Vein endothelial cell (primary cell): ENCODE measurements at places on chromosomes 16 and 17. TPM values are rescaled to one million over a fixed set of nuclear protein-coding genes. Genes with fewer than 3 reads are reported as not detected.

Gene TNP2
- total RNA-seq, result not detected in 2 replicates

Gene SLC38A8
- not detected in 2 replicates for total RNA-seq

Gene TMC7
- total RNA-seq, result 4.2 and 8.8 TPM in 2 replicates

Gene IGF2BP1
- 1.3 and 8.0 TPM in 2 replicates for total RNA-seq

Gene KCTD2
- total RNA-seq, result 17.3 and 19.7 TPM in 2 replicates

Gene HEATR9
- not detected in 2 replicates for total RNA-seq

Gene ATP2A3
- total RNA-seq, result under 0.01 TPM in 1 of 2 replicates, not detected in the other

Gene IGSF6
- total RNA-seq, result not detected in 2 replicates

Gene TEKT1
- total RNA-seq, result not detected in 2 replicates

Gene ADAP2
- total RNA-seq, result 0.19 and 0.33 TPM in 2 replicates

Gene PYY
- 0.33 TPM in 1 of 2 replicates, not detected in the other for total RNA-seq

Gene ALOX12B
- total RNA-seq, result not detected in 2 replicates

Gene TOM1L1
- 0.57 and 0.98 TPM in 2 replicates for total RNA-seq

Gene TLCD3B
- not detected in 2 replicates for total RNA-seq

Gene ALOX15B
- total RNA-seq, result not detected in 2 replicates

Gene ODAD4
- total RNA-seq, result 0.33 and 0.38 TPM in 2 replicates

Gene KRTAP2-3
- total RNA-seq, result not detected in 2 replicates

Gene ZNF267
- 26.1 and 40.7 TPM in 2 replicates for total RNA-seq

Gene ARHGAP23
- total RNA-seq, result 66.6 and 66.9 TPM in 2 replicates

Gene HS3ST3B1
- under 0.01 and 0.10 TPM in 2 replicates for total RNA-seq

Gene CD300LB
- not detected in 2 replicates for total RNA-seq
